Ovary (tissue), 10 donors: ENCODE measurements at places on chromosomes 1 and 21. TPM values are rescaled to one million over a fixed set of nuclear protein-coding genes. Genes with fewer than 3 reads are reported as not detected.

DNA sequence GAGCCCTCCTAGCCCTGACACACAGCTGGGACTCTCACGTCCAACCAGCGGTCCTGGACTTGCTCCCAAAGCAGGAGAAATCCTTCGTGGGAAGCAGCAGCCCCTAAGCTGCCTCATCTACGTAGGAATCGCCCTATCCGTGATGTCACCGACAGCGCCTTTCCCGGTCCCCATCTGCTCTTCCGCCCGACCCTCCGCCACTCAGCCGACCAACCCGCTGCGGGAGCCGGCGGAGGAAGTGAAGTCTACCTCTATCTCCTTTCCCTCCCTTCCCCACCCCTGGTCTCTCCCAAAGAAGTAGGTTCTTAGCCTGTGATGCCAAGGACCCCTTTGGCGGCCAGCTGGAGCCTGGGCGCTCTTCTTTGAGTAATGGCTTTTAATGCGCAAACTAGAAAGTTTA is 272.1 kb downstream of the FAM72C start:
- no peak overlapping the region for H3K27ac ChIP-seq
- no peaks in the 10 kb centered on the region for H3K36me3 ChIP-seq
- no peaks in the 10 kb centered on the region for H3K27me3 ChIP-seq

DNA sequence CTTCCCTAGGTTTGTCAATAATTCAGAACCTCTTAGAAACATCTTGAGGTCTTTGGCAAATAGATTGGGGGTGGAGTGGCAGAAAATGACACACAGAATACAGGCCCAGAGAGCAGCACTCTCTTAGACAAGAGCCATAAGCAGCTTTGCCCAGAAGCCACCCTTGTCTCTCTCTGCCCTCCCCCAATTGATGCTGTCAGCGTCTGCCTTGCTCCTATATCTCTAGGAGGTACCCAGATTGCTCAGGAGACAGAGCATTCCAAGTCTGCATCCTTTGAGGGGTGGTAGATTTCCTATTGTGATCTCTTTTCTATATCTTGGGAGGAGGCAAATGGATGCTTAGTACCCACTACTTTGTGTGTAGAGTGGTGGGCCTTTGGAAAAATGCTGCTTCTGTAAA is 1.8 kb downstream of the RGL1 start:
- no peaks in the 10 kb centered on the region for H3K27me3 ChIP-seq
- no peaks in the 10 kb centered on the region for H3K36me3 ChIP-seq
- H3K4me1 ChIP-seq: peaks cover 16% of the 10 kb centered on the region
- H3K27ac ChIP-seq: no peak overlapping the region
- DNase-seq: no peak

- H3K27me3 ChIP-seq: no peaks in the 10 kb centered on the region
- no peak overlapping the region for H3K4me3 ChIP-seq
- no peak overlapping the region for H3K27ac ChIP-seq
Measured at GRCh38 chr1:116494353-116494692, 76.5 kb downstream of the CD58 start.

DNA sequence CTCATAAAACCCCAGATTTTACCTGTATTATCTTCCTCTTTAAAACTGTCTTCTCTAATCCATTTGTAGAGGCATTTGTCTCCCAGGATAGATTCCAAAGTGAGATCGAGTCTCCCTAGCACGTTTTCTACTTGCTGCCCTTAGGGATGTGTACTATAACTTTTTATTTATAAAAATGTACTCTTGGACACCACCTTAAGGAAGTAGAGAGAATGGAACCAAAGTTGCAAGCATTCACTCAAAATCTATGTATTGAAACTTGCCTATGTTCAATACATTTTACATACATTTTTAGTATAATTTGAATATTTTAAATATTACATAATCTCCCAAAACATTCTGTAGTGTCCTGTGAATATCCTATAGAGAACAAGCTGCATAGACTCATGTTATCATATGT is 842 bp upstream of the SPRR2A start:
- H3K27ac ChIP-seq: no peak overlapping the region
- no peak overlapping the region for H3K4me3 ChIP-seq
- H3K4me1 ChIP-seq: no peaks in the 10 kb centered on the region
- DNase-seq: no peak
- H3K27me3 ChIP-seq: no peaks in the 10 kb centered on the region

- no peak for DNase-seq
- no peak overlapping the region for H3K4me3 ChIP-seq
- H3K4me1 ChIP-seq: peaks cover 2% of the 10 kb centered on the region
- H3K36me3 ChIP-seq: no peaks in the 10 kb centered on the region
Measured at GRCh38 chr21:16363518-16363917, 633.7 kb downstream of the USP25 start.

- no peak for DNase-seq
- H3K27me3 ChIP-seq: no peaks in the 10 kb centered on the region
Measured at GRCh38 chr1:236509203-236509602, 14.6 kb upstream of the LGALS8 start.

The CACNA1S gene
- polyA plus RNA-seq: 0.05 TPM
